Uterus (tissue), 4 donors: ENCODE measurements at places on chromosomes 16 and 17. TPM values are rescaled to one million over a fixed set of nuclear protein-coding genes. Genes with fewer than 3 reads are reported as not detected.

Gene CTRL
- not detected for total RNA-seq

Gene LIMD2
- 3.8 TPM for total RNA-seq

Gene ZFP3
- 2.6 TPM for total RNA-seq

Gene USP32
- 28.4 TPM for total RNA-seq

Gene RCVRN
- total RNA-seq = not detected

Gene ZC3H18
- 58.8 TPM for total RNA-seq

Gene MARVELD3
- 1.8 TPM for total RNA-seq

Gene HIGD1B
- not detected for total RNA-seq

Gene KCNH4
- not detected for total RNA-seq

Gene SPATA22
- not detected for total RNA-seq

GRCh38 chr17:55117164-55117563 is 147.6 kb upstream of the HLF start:
- no peak for DNase-seq

DNA sequence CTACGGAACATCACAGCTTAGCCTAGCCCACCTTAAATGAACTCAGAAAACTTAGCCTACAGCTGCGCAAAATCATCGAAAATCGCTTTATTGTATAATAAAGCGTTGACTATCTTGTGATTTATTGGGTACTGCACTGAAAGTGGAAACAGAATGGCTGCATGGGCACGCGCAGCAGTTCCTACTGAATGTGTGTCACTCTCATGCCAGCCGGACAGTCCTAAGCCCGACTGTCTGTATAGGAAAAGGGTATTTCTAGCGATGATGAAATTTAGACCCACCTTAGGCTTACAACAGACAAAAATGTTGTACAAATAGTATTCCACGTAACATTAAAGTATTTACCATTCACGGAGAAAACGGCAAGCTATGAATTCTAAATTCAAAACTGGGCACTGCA is 9.3 kb downstream of the FBXO31 start:
- no peak for DNase-seq

DNA sequence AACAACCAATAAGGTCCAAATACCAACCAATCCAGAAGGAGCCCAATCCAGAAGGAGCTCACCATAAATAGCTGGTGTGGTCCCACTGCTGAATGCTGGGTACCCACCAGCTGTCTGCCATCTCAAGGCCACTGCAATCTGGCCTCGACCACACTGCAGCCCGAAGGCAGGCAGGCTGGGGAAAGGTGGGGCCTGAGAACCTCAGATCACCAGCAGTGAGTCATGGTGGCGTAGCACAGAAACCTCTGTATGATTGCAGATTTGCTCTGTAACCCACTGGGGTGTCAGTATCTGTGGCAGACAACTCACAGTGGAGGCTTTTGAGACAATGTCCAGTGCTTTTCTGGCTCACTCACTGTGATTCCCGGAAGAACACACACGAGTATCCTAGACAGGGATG is 14.7 kb upstream of the CMTR2 start:
- no peak for DNase-seq

DNA sequence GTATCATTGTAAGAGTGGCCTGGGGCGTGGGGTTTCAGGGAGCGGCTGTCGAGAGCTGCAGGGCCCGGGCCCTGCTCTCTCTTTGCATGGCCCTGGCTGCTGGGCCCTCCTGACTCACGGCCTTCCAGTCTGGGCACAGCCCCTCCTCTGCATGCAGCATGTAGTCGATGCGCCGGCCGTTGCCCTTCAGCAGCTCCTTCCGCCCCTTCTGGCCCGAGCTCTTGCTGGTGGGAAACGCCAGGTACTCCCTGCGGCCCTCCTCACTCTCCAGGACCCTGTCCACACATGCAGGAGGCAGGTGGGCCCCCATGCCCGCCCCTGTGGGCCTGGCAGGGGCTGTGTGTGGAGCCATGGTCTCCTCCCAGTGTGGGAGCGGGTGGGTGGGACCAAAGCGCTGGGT is 50.7 kb downstream of the PRMT7 start:
- DNase-seq = peak; percentile 27

- peak; percentile 33 for DNase-seq
Measured at GRCh38 chr17:77779711-77780539, 178.6 kb upstream of the TNRC6C start.

- no peak for DNase-seq
Measured at GRCh38 chr16:27795992-27796614, 246.2 kb downstream of the KATNIP start.

- no peak for DNase-seq
Measured at GRCh38 chr17:9880582-9880999, 24.5 kb downstream of the RCVRN start.

- peak; percentile 93 for DNase-seq
Measured at GRCh38 chr17:40542558-40543411, 22.5 kb downstream of the CCR7 start.

- DNase-seq = no peak
Measured at GRCh38 chr17:65529040-65529633, 32.3 kb downstream of the AXIN2 start.

GRCh38 chr16:4599037-4599436 is 15.7 kb downstream of the UBALD1 start:
- DNase-seq = no peak

DNA sequence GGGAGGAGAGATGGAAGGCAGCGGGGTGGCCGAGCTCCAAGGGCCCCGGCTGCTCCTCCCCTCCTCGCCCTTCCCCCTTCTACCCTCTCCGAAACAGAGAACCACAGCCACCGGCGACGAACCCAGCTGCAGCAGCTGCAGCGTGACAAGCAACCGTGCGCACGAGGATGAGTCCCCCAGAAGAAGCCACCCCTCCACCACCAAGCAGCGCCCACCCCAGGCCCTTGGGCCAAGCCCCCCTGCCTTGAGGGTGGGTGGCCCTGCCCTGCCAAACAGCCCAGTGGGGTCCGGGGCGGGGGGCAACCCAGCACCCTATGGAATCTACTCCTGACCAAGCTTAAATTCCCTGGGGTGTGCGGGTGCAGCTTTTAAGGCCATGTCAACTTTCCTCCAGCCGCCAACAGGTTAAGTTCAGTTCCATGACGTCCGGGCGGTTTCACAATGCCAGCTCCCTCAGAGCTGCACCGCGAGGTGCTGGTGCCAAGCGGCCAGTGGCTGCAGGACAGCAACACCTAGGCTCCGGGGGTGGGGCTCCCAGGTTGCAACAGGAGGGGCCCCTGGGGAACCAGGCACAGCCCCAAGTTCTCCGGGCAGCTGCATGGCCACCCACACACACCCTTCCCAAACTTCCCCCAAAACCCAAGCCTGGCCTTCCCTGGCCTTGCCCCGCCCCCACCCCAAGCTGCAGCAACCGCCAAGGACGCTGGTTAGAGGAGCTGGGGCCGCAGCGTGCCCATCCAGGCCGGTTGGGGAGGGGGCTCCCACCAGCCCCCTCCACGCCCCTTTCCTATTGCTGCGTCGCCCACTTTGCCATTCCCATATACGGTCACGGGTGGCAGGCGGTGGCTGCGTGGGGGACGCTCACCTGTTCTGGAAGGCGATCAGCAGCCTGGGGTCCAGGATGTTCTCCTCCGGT is 2.0 kb downstream of the CBX4 start:
- DNase-seq = peak; percentile 43

DNA sequence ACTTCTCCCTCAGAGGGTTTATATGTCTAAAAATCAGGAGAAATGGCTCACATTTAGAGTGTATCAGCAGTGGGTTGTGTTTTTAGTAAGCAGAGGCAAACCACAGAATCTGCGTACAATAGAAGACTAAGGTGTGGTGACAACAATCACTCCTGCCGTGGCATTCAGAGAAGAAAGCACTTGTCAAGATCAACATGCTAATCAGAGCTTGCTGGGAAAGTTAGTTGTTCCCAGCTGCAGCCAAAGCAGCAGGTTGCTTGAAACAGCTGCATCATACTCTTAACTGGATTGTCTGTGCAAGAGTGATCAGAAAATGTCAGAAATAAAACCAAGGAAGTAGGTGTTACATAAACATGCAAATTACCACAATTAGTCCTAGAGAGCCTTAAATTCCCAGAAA is 616.4 kb downstream of the CDH8 start:
- no peak for DNase-seq

DNA sequence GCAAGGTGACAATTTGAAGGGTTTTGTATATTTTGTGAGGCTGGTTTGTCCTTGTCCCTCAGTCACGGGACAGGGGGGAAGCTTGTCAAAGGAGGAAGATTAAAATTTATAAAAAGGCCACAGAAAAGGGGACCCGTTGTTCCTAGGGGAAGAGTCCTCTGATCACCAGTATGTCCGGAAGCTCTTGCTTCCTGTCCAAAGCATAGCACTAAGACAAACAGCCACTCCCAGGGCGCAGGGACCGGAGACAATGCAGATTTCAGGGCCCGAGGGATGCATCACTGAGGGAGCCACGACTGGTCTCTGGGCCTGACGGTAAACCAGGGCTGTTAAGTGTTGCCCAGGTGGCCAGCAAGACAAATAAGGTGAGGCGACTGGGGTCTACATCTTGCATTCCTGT is 95.2 kb downstream of the MAF start:
- no peak for DNase-seq

GRCh38 chr16:22660441-22661160 is 149.9 kb downstream of the NPIPB5 start:
- DNase-seq = no peak

GRCh38 chr16:70454222-70455034 is at the start of gene FCSK:
Gene FCSK, plus strand, starts transcription at chr16:70454595. Its CDS starts 8,596 bp downstream, at chr16:70463191.
- peak; percentile 71 for DNase-seq
